ENCODE measurements at places on chromosomes 4 and X.
A peak's percentile ranks its signal among the peaks of the same experiment; 100 is the strongest.

- DNase-seq: no peak
Observed at GRCh38 chr4:109432203-109432602, 1.4 kb upstream of the SEC24B start.

DNA sequence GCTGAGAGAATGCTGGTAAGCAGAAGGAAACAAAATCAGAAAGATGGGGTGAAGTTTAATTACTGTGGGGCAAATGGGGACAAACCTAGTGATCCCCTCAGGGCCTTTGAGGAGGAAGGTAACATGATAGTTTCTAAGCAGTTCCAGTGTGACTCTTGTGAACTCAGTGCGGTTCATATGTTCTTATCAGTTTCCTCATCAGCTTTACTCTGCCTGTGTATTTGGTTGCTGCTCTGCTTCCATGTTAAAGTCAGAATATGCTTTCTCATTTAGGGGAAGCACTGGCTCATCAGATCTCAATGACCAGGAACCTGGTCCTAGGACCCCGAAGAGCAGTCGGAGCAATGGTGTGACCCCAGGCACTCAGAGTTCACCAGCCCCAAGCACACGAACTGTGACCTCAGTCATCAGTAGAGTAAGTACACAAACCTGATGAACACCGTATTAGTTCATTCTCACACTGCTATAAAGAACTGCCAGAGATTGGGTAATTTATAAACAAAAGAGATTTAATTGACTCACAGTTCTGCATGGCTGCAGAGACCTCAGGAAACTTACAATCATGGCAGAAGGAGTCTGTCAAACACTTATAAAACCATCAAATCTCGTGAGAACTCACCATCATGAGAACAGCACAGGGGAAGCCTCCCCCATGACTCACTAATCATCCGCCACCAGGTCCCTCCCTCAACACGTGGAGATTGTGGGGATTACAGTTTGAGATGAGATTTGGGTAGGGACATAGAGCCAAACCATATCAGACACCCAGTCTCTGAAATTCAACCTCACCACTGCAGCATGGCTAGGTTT lies 83.0 kb downstream of the SYTL5 start:
- no peak for DNase-seq

- DNase-seq: no peak
Observed at GRCh38 chrX:18490806-18491555, 65.6 kb downstream of the CDKL5 start.

DNA sequence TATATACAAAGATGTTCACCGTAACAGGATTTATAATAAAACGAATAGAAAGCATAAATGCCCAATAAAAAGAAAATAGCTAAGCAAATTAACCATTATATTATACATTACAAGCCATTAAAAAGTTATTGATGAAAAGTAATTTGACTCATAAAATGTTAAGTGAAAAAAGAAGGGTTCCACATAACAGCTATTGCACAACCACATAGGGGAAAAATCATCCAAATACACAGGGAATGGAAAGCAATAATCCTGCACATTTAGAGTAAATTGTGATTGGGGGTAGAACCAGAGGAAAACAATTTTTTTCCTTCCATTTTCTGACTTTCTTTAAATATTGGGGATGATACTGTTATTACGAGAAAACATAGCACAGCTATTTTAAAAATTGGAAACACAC lies 38.0 kb downstream of the CRMP1 start:
- DNase-seq: no peak

- DNase-seq: no peak
Observed at GRCh38 chr4:2304877-2305561, 43.1 kb upstream of the MXD4 start.

GRCh38 chr4:139528377-139529005 lies 27.5 kb downstream of the SETD7 start:
- peak; percentile 28 for DNase-seq

GRCh38 chrX:40485102-40485826 lies 95.5 kb upstream of the ATP6AP2 start:
- no peak for DNase-seq

- no peak for DNase-seq
Observed at GRCh38 chr4:138671606-138672084, 343.9 kb upstream of the NOCT start.

DNA sequence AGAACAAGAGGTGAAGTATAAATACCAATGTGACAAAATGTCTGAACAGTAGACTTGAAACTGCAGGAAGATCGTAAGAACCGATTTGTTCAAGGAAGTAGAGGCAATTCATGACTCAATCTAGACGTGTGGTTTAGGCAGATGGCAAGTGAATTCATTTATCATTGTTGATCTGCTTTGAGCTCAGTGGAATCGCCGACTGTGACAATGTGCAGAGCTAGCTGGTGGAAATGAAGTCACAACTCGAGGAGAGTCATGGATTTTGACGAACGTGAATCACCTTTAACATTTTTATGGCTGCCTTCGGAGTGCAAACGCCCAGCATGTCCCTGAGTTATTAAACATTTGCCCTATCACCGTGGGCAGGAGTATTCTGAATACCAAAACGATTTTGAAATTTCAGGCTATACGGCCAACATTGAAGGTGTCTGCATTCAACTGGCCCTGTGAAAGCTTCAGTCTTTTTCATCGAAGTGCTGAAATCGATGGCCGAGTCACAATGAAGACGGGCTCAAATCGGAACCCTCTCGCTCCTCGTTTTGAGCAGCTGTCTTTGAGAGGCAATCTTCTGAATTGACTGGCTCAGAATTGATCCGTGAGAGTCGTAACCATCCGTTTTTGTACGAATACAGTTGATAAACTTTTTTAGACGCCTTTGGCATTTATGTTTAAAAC lies 689 bp upstream of the OGT start:
- peak; percentile 68 for DNase-seq

DNA sequence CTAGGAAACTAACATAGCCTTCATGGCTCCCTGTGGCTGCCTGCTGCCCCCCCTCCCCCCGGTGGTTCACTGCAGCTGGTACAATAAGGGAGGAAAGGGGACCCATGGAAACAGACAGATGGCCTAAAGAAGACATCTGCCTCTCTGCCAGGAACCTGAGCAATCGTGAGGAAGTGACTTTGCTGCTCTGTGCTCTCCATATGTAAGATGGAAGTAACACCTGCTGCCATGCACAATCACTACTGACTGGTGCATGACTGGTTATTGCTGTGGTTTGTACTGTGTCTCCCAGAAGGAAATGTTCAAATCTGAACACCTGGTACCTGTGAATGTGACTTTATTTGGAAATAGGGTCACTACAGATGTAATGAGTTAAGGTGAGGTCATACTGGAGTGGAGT lies 43.6 kb downstream of the CD99L2 start:
- DNase-seq: no peak

GRCh38 chrX:15931362-15931761 lies 76.7 kb upstream of the AP1S2 start:
- no peak for DNase-seq

- no peak for DNase-seq
Observed at GRCh38 chrX:103343105-103343504, 13.1 kb downstream of the TCEAL7 start.

DNA sequence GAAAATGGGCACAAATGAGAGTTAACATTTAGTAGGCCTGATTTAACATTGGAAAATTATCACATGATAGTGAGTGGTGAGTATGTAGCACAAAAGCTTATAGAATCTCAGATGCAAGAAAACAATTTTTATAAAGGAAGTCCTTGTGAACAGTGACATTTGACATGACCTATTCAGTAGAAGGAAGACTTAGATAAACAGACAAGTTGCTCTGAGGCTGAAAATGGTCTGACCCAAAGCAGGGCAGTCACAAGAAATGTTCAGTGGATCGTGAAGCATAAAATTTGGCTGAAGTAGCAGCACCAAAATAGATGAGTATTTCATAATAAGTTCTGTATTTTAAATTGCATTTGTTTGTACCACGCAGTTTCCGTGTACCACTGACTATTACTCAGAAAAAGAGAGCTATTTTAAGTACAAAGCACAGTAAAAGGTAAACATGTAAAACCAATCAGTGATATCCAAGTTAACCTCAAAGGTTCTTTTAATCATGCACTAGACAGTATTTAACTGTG lies 605.7 kb upstream of the PABPC4L start:
- DNase-seq: no peak

DNA sequence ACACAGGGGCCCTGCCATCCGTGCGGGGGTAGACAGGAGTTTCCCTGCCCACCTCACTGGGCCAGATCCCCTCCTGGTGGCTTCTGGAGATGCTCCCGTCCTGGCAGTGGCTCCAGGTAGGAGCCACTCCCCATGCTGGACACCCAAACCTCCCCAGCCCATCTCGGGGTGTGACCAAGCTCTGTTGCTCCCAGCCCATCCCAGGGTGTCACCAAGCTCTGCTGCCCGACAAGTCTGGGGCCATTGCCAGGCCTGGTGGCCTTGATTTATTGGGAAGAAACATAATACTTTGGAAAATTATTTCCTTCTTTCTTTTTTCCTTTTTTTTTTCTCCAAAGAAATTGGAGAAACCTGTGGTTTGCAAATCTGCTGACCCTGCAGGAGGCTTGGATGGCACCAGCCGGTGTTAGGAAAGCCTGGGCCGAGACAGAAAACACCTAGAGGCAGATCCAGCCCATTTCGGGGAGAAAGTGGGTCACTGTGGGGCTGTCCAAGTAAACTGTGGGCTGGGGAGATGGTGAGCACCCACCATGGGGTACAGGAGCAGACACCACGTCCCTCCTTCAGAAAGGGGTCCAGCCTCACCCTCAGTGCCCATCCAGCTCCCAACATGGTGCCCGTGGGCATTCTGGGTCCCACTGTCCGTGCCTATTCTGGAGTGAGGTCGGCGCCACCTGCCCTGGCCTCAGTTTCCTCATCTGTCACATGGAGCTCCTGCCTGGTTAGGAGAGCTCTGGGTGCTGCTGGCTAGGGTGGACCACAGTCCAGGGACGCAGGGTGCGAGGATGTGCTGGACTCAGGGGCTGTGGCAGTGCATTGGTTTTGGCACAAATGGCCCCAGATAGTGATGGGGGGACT lies 59.4 kb upstream of the ADRA2C start:
- no peak for DNase-seq

DNA sequence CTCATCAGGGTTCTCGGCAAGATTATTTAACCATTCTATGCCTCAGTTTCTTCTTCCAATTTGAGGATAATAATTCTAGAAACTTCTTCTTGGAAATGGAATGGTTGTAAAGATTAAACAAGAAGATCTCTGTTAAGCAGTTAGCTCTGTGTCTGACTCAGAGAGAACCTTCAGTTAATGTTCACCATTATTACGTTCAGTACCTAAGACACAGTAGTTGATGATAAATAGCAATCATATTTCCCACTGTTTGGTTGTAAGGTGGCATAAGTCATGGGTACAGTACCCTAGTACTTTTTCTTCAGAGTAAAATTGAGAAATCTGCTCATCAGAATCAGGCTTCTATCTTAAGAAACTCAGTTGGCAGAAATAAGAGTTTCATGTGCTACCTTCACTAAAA lies 366.5 kb upstream of the BOD1L1 start:
- DNase-seq: no peak

- no peak for DNase-seq
Observed at GRCh38 chr4:11765849-11766453, 337.3 kb upstream of the HS3ST1 start.

DNA sequence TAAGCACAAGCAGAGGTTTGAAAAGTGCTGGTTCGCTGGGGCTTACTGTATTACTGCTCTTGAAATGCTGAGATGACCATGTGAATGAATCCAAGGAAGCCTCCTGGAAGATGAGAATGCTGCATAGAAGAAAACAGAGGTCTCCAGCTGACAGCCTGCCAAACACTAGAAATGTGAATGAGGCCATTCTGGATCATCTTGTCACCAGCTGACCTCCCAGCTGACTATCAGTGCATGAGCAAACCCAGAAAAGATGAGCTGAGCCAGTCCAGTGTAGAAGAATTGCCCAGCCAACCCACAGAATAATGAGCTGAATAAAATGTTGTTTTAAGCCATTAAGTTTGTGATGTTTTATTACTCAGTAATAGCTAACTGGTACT lies 49.1 kb upstream of the DYNLT3 start:
- no peak for DNase-seq

GRCh38 chr4:150886597-150886996 lies 128.5 kb downstream of the LRBA start:
- DNase-seq: no peak

DNA sequence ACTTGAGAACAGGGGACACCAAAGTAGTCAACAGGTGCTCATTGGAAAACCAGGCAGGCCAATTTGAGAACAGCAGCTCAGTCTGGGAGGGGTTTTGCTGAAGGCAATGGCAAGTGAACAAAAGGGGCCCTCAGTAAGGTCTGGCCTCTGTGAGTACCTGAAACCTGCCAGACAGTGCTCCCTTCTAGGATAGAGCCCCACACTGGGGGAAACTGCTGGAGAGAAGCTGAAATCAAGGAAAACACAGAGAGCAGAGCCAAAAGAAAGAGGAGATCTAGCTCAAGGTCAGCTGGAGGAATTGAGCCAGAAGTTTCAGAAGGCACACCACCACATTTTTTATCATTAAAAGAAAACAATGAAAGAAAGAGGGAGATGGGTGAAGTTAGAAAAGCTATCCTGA lies 28.2 kb downstream of the PNMA6E start:
- no peak for DNase-seq

GRCh38 chr4:62080431-62080830 lies 880.3 kb downstream of the ADGRL3 start:
- DNase-seq: no peak

DNA sequence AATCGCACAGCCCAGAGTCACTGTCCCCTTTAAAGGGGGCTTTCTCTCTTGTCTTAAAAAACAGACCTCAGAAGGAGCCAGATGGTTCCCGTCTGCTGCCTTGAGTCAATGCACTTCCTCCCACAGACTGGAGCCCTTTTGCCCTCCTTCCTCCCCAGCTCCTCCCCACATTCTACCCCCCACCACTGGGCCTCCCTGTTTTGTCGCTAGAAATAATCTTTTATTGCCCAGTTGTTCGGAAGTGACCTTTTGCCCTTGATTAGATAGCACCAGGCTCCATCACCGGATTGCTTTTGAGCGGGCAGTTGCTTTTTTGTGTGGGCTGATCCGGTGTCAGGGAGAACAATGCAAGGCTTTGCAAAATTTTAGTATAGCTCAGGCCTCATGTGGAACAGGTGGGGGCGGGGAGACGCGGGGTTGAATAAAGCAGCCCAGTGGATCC lies 47.7 kb downstream of the SPRY1 start:
- DNase-seq: peak; percentile 65

GRCh38 chrX:6432226-6432625 lies 102.7 kb downstream of the VCX3A start:
- no peak for DNase-seq

DNA sequence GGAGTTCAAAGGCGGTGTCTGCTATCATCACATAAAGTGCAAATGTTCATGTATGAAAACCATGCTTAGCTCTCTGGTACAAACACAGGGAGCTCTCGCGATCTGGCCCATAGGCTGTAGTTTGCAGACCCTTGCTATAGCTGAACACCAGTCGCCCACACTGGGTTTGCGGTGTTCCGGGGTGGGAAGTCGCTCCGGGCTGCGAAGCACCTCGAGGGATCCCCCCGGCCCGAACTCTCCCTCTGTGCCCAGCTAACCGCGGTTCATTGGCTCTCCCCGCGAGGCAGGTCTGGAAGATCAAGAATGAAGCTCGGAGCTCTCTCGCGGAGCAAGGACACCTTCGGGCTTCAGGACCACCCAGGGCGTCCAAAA lies 341 bp upstream of the PRPS2 start:
- DNase-seq: no peak

GRCh38 chr4:152709675-152710438 lies 30.1 kb upstream of the TMEM154 start:
- DNase-seq: no peak

Measured in CD4-positive, alpha-beta T cell treated with Interleukin-15 for 1 hour (primary cell).